ENCODE measurements at places on chromosomes 5 and 9.

DNA sequence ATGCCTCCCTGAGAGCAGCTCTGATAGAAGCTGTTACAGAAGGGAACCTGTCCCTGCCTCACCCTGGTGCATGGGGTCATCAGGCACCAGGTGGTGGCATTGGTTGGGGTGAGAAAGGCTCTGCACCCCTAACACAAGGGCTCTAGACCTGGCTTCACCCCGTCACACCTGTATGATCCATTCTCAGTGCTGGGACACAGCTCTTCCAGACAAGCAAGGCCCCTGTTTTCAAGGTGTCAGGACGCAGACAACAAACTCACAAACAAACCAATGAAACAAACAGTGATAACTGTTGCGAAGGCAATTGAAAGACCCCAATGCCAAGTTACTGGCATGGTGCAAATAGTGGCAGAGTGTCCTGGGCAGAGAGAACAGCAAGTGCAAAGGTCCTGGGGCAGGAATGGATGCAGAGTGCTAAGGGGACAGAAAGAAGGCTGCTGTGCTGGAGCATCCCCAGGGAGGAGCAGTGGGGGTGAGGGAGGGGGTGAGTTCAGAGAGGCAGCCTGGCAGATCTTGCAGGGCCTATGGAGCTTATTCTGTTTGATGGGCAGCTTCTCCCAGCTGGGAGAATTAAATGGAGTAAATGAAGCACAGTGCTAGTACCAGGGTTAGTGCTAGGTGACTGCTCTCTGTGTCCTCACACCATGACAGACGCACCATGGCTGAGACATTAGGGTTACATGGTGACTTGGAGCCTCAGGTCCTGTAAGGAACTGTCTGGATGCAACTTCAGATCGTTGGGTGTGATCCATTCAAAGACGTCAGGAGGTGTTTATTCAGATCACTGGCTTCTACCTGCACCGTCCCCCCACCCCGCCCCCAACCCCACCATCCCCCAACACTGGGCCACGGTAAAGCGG is 67.9 kb upstream of the UNC5A start:
- no peak for DNase-seq

DNA sequence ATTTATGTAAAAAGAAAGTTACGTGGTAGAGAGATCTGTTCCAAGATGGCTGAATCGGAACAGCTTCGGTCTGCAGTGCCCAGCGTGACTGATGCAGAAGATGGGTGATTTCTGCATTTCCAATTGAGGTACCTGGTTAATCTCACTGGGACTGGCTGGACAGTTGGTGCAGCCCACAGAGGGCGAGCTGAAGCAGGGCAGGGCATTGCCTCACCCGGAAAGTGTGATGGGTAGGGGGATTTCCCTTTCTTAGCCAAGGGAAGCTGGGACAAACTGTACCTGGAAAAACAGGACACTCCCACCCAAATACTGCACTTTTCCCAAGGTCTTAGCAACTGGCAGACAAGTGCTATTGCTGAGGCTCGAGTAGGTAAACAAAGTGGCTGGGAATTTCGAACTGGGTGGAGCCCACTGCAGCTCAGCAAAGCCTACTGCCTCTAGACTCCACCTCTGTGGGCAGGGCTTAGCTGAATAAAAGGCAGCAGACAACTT is 13.1 kb upstream of the HSD17B4 start:
- no peak for DNase-seq

DNA sequence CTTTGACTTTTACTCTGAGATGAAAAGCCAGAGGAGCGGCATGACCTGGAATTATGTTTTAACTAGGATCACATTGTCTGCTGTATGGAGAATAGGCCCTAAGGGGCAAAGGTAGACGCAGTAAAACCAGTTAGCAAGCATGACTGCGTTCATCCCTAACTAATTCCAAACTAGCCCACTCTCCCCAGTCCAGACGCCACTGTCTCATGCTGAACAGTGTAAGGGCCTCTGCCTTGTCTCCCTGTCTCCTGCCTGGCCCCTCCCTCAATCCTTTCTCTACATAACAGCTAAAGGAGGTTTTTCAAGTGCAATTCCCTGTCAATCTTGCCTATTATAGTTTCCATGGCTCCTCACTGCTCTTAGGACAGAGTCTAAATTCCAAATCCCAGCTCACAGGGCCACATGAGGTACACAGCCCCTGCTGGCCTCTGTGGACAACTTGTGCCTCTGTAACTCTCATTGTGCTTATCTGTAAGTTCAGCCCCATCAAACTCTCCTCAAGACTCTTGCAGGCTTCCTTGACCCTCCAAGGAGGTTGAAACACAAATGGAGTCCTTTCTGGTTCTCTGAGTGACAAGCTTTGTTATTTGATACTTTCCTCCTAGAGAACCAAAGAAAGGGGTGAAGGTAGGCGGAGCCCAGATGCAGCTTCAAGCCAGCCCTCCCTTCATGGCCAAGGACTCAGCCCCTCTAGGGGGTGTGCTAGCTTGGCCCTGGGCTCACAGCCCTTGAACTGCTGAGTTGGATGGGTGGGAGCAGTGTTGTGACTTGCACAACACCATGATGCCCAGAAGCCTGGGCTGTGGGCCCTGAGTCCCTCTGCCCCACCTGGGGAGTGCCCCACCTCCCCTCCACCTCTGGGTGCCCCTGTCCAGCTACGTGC is 16.0 kb upstream of the SLC22A4 start:
- DNase-seq: no peak

DNA sequence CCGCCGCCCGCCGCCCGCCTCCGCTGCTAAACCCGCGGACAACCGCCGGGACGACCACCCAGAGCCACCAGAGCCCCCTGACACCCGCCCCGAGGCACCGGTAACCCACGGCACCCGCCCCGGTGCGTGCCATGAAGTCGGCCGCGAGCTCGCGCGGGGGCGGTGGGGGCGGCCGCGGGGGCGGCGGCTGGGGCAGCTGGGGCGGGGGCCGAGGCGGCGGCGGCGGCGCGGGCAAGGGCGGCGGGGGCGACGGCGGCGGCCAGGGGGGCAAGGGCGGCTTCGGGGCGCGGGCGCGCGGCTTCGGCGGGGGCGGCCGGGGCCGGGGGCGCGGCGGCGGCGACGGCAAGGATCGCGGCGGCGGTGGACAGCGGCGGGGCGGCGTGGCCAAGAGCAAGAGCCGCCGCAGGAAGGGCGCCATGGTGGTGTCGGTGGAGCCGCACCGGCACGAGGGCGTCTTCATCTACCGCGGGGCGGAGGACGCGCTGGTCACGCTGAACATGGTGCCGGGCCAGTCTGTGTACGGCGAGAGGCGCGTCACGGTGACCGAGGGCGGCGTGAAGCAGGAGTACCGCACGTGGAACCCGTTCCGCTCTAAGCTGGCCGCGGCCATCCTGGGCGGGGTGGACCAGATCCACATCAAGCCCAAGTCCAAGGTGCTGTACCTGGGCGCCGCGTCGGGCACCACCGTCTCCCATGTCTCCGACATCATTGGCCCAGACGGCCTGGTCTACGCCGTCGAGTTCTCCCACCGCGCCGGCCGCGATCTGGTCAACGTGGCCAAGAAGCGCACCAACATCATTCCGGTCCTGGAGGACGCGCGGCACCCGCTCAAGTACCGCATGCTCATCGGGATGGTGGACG is 499 bp downstream of the FBLL1 start:
- DNase-seq: no peak

DNA sequence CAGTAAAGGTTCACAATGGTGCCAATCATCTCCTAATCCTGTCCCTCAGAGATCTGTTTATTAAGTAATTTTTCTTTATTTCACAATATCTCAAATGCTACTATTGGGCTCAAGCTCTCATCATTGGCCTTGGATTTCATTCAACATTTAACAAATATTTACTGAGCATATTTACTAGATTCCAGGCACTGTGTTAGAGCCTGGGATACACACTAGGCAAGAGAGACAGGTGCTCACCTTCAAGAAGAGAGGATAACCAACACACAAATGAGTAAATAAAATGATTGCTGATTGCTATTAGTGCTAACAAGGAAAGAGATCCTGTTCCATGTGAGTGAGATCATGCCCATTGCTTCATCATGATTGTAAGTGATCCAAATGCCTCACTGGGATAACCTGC is 27.4 kb downstream of the PPP2R2B start:
- no peak for DNase-seq

GRCh38 chr5:127601111-127601510 is 47.8 kb upstream of the CTXN3 start:
- no peak for DNase-seq

DNA sequence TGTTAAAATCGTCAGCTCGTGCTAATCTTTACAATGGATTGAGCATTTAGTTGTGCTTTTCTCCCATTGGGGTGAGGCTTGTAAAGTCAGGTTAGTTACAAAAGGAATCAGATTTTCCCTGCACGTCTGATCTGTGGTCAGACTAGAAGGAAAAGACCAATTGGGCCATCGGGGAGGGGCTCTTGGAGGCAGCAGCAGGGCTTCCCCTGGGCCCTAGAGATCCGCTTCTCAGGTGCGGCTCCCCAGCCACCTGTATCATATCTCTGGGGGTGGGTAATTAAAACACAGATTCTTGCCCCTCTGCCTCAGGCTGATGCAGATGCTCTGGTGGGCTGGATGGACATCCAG is 200.3 kb downstream of the HSPA4 start:
- DNase-seq: no peak

GRCh38 chr9:111914749-111915424 is 18.3 kb downstream of the UGCG start:
- DNase-seq: no peak

GRCh38 chr9:75906531-75906930 is 16.1 kb downstream of the PCSK5 start:
- no peak for DNase-seq

GRCh38 chr5:139210585-139210984 is 12.4 kb upstream of the SIL1 start:
- no peak for DNase-seq

- DNase-seq: no peak
These were observed 77.2 kb downstream of the PGM5 start for GRCh38 chr9:68433531-68434110.

DNA sequence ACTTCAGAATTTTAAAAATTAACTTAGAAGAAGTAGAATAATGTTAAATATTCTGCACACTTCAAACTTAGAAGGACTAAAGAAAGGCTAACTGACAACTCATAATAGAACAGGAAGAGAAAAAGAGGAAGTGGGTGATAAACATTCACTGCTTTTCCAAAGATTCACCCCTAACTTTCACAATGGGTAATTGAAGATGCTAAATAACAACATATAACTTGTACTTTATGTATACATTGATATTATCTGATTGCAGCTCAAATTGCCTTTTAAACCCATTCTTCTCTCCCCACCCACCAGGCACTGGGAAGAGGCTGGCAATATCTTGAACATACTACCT is 376.6 kb downstream of the EFNA5 start:
- DNase-seq: no peak

DNA sequence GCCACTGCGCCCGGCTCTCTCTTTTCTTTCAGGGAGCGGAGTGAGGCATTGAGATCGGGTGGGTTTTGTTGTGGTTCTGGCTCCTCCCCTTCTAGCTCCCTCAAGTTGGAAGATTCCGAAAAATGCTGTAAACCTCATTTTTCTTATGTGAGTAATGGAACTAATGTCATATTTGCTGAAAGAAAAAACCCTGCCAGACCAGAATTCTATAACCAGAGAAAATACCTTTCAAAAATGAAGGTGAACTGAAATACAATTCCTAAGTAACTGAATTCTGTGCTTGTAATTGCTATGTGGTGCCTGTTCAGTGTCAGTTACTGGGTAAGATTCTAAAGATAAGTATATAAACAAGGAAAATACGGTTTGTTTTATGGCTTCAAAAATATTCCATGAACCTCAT is 30.9 kb upstream of the CDK20 start:
- DNase-seq: no peak

DNA sequence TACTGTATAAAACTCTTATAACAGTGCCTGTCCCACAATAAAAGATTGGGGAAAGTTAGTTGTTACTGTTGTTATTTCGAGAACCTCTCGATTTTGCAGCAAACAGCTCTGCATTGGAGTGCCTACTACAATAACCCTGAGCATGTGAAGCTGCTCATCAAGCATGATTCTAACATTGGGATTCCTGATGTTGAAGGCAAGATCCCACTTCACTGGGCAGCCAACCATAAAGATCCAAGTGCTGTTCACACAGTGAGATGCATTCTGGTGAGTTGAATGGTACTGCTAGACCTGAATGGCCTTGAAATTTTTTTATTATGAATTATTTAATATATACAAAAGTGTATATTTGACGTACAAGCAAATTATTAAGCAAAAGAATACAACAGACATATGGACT is 123.2 kb downstream of the TEX10 start:
- DNase-seq: no peak

DNA sequence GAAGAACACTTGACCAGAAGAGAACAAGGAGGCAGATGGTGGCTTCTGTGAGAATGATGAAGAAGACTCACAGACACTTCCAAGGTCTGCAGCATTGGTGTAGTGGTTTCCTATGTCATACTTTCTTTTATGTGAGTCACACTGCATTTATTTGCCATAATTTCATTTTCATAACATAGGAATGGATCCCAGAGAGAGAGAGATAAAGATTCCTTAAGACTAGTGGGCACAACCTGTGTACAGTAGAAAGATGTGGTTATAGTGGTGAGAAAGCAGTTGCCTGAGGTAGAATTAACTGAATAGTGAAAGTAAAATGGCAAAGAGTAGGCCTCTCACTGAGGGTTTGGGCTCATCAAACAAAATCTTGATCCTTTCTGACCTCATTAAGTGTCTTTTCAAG is 7.6 kb upstream of the CCDC152 start:
- DNase-seq: no peak

DNA sequence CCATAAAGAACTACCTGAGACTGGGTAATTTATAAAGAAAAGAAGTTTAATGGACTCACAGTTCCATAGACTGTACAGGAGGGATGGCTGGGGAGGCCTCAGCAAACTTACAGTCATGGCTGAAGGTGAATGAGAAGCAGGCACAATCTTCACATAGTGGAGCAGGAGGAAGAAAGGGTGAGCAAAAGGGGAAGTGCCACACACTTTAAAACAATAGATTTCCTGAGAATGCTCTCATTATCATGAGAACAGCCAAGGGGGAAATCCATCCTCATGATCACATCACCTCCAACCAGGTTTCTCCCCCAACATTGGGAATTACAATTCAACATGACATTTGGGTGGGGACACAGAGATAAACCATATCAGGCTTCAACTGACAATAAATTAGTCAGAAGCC is 664.9 kb downstream of the TAF11L14 start:
- no peak for DNase-seq

- no peak for DNase-seq
These were observed 17.3 kb downstream of the EXD3 start for GRCh38 chr9:137405677-137406081.

DNA sequence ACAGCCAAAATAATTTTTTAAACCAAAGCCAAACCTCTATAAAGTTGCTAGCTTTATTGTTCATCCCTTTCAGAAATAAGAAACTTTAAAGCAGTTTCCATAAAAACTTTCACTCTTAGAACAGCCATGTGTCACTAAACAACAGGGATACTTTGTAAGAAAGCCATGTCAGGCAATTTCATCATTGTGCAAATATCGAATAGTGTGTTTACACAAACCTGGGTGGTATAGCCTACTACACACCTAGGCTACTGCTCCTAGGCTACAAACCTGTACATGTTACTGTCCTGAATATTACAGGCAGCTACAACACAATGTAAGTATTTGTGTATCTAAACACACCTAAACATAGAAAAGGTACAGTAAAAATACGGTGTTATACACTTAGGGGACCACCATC is 59.9 kb downstream of the TLE1 start:
- no peak for DNase-seq

- DNase-seq: no peak
These were observed 43.1 kb downstream of the HRH2 start for GRCh38 chr5:175700991-175701390.

- no peak for DNase-seq
These were observed 5.4 kb upstream of the B4GALT1 start for GRCh38 chr9:33172256-33173238.

All from iPS DF 6.9 (cell line).